ENCODE measurements at places on chromosomes 12 and 14.

DNA sequence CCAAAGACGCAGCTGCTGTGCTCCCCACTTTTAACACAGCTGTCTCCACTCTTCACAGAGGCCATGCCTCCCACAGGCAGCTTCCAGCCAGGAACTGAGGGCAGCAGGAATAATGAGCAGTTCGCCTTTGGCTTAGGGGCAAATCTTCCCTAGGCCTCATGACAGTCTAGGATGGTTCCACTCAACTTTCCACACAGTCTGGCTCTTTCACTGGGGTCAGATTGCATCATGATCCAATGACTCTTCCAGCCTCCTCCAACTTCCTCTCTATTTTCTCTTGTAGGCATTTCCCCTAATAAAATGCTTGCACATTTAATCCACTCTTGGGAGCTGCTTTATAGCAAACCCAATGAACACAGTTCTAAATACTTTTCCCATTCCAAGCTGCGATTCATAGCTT, 271.6 kb upstream of the ATP2B1 start:
- no peak for DNase-seq

DNA sequence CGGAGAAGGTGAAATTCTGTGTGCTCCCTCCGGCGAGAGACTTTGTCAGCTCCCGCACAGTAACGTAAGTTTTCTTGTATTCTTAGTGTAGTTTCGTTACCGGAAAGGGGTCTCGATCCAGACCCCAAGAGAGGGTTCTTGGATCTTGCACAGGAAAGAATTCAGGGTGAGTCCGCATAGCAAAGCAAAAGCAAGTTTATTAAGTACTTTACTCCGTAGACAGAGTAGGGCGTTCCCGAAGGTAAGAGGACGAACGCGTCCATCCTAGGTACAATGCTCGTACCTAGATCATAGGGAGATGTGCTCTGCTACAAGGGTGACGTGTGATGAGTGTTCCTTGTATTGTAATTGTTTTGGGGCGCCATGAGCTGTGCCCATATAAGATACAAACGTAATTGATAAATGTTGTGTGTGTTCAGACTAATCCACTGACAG, 293 bp downstream of the IFI27L1 start:
- DNase-seq, result no peak

DNA sequence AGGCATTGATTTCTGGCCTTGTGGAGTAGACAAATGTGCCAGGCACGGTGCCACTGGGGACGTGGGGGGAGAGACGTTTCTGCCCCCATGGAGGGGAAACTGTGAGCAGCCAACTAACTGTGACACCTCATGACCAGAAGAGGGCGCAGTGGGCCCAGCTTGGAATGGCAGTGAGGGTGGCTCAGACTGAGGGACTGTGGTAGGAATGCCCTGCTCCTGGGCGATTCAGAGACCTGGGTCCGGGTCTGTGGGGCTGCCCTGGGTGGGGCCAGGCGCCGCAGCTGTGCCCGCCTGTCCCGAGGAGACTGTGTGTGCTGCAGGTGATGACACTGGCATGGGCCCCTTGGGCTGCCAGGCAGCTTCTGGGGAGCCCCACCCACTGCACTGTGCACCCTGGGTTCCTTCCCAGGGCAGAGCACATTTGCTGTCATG, 60.6 kb downstream of the SLC25A47 start:
- DNase-seq, result peak; percentile 29

DNA sequence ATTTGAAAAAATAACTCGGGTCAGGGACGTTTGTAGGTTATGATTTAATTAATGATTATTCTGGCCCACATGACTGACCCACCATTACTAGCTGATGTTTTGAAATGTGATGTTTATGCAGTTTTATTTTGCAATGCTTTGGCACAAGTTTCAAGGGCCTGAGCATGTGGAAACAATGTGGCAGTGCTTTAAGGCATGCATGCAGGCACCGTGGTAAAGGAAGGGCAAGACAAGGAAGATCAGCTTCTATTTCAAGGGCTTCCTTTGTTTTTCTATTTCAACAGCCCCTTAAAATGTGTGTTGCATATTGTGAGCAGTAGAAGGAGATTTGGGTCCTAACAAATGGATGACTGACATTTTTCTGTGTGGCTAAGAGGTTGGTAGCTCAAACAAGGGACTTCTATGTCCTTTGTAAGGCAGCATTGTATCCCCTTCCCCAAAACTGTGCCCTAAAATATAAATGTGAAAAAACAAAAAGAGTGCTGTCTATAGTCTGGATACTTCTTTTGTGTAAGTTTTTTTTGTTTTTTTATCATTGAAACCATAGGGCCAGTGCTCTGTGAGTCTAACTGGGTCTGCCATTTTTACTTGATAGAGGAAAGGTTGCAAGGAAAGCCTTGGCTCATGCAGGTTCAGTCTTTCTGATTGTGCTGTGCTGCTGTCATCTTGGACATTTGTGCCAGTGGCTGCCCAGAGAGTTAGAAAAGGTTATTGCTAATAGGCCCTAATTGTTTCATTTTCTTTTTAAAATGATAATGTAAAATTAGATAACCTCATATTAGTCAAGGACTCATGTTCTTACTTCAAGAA, 103.5 kb downstream of the FGD4 start:
- DNase-seq, result no peak

DNA sequence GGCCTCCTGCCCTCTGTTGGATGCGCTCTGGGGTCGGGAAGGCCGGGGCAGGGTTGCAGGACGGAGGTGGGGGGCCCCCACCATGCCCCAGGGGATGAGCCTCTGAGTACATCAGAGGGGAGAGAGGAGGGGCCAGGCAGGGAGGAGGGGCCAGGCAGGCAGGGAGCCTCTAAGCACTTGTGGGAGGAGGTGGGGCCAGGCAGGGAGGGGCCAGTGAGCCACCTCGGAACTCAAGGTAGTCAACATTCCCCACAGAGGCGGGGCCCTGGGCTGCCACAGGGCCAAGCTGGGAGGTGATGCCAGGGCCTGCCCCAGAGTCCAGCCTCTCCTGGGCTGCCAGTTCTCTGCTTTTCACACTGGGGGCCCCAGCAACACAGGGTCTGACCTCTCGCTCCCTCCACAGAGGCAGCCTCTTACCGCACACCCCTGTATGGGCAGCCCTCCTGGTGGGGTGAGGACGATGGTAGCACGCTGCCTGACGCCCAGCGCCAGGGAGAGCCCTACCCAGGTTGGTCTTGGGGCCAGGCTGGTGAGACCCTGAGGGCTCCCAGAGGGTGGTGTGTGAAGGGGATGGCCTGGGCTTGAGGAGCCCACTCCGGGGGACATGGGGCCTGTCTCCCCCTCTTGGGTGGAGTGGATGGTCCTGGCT, 17.4 kb downstream of the CEP170B start:
- DNase-seq, result no peak

- no peak for DNase-seq
Observed at GRCh38 chr14:67357186-67357968, 2.2 kb downstream of the ATP6V1D start.

DNA sequence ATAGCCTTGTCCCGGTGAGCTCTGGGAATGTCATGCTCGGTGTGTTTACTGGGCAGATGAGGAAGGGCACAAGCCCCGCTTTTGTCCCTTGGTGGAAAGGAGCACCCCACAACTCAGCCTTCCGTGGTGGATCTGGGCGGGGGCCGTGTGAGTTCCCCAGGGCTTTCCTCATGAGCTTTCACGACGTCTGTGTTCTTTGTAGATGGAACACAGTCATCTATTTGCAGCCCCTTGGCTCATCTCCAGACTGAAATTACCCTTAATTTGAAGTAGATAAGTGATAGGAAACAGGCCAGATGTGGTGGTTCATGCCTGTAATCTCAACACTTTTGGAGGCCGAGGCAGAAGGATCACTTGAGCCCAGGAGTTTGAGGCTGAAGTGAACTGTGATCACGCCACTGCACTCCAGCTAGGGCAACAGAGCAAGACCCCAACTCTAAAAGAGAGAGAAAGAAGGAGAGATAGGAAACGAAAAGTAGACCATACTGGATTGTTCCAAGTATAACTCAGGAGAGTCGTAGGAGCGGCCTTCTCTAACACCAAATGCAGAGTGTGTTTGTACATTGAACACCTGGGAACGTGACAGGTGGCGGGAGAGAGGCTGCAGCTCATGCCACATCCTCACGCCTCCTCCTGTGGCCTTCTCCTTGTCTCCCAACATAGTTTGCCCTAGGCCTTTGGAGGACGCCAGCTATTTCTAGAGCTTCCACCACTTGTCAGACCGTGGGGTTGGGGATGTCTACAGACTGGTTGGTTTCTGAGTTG, 8.8 kb downstream of the P2RX4 start:
- DNase-seq, result no peak

GRCh38 chr12:67609226-67609870, 39.2 kb upstream of the DYRK2 start:
- no peak for DNase-seq

GRCh38 chr14:76235628-76236027, 83.9 kb downstream of the GPATCH2L start:
- no peak for DNase-seq

GRCh38 chr12:130394906-130395305, 57.2 kb downstream of the PIWIL1 start:
- DNase-seq, result no peak

GRCh38 chr12:1346126-1346525, 248.3 kb downstream of the FBXL14 start:
- no peak for DNase-seq

GRCh38 chr14:34081101-34081575, 130.3 kb upstream of the EGLN3 start:
- no peak for DNase-seq

Measured in stimulated activated naive B cell treated with anti-CD40 and anti-IgM and Interleukin-4, amounts not matched to agents 10 μg/mL and 1 μg/mL and 100 μg/mL, for 72 hours (primary cell).